ENCODE measurements at places on chromosomes 1 and 21.

GRCh38 chr1:84208935-84209334 is 64.9 kb downstream of the PRKACB start:
- no peak for DNase-seq

DNA sequence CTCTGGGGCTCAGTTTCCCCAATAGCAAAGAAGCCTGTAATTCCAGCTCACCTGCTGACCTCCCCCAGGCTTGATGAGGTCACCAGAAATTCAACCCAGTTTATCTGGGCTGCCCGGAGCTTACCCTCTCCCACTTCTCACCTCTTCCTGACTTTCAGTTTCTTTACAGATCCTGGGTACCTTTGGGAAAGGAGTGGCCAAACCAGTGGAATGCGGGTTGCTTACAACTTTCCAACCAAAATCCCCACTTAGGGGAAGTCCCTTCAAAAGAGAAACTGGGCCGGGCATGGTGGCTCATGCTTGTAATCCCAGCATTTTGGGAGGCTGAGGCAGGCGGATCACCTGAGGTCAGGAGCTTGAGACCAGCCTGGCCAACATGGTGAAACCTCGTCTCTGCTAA is 5.9 kb upstream of the MARCKSL1 start:
- DNase-seq: no peak

DNA sequence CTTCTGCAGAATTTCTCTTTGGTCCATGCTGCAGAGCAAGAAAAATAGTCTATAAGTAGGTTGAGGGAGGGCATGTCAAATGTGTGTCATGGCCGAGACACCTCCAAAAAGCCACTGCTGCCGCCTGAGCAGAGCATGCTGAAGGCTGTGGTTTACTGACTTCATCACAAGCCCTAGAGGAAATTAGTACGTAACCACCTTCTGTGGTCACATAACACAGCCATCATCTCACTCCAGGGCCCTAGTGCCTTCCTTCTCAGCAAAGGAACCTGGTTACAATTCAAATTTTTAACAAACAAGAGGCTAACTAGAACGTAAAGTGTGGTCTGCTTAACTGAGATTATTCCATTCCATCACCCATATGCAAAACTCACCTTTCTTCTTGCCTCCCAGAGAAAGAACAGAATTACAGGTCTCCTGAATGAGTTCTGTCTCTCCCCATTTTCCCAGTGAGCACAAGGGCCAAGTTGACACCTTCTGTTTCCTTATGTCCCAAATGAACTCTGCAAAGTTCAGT is at the start of gene PTPN22:
Gene PTPN22, minus strand, starts transcription at position 116 of the 517 bp plus-strand sequence.
- peak; percentile 60 for DNase-seq

DNA sequence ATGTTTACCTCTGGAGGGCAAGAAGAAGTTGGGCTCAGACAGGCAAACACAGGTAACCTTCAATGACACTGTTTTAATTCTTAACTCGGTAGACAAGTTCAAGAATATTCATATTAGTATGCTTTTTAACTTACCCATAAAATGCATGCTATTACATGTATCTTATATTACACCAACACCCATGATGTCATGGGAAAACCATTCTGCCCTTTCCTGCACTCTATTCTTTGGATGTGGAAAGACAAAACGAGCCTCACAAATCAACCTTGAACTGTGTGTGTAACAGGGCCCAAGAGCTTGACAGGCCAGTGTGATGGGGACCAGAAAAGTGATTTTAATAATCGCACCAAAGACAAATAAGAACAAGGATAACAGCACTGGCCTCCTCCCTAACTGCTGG is 22.6 kb upstream of the RAP1GAP start:
- no peak for DNase-seq

GRCh38 chr21:32206631-32207405 is 72.0 kb downstream of the MIS18A start:
- no peak for DNase-seq

DNA sequence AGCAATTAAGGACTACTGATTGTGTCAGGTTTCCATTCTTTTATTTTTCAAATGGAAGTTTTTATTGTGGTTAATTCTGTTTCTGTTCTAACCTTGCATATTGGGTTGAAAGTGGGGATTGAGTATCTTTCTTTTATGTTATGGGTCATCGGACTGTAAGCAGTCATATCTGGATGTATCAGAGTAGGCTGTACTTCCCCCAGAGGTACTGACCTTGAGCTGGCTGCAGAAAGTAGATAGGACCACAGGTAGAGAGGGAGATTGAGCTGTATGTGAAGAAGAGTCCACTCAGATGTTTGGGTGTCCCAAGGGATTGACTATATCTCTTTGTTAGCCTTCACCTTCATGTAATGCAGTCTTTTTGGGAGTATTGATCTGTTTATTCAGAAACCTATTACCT is 20.5 kb upstream of the ALG14 start:
- no peak for DNase-seq

DNA sequence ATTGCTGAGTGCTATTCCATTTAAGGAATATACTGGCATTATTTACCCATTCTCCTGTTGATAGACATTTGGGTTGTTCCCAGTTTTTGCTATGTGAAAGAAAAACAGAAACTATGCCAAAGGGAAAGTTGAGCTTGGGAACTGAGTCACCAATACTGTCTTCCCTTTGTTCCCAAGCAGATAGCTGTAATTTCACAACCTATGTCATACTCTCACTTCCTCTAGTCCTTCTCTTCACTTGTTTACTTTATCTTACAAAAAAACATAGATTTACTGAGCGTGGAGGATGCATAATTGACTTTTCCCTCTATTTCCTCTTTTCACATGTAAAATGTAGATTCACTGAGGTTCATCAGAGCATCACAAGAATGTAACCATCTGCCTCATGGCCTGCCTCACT is 32.4 kb upstream of the PGBD5 start:
- DNase-seq: no peak

- no peak for DNase-seq
Observed at GRCh38 chr1:70963374-70963773, 84.2 kb downstream of the PTGER3 start.

DNA sequence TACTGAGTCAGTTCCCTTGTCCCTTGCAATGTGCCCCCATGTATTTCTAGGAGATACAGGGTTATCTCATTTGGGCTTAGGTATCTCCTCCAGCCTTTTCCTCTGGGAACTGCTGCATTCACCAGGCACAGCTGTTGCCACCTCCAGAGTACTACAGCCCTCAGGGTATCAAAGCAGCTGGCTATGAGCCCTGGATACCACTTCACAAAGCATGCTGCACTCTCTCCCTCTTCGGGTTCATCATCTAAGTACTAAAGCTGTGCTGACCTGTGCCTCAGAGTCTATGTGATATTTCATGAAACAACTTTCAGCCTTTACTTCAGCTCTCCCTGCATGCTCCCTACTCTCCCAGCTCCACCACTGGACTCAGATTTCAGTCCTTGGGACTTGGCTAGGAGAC is 62.3 kb downstream of the CCDC185 start:
- no peak for DNase-seq

- DNase-seq: no peak
Observed at GRCh38 chr1:198171667-198172540, 15.1 kb downstream of the NEK7 start.

- no peak for DNase-seq
Observed at GRCh38 chr21:31191553-31191952, 152.5 kb downstream of the TIAM1 start.

DNA sequence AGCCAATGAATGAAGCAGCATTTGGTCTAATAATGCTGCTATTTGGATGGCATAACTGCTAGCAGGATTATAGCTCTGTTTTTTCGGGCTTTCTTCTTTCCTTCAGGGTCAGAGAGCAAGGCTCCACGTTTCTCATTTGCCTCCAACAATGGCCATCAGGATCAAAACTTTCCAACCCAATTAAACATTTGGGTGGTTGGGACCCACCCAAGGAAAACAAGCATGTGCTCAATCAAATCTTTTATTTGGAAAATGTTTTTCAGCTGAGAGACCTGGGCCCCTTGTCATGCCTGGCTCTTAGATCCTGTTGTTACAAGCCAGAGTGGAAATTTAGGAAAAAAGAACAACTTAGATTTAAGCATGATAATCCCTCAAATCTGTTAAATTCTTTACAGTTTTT is 373.1 kb upstream of the USP24 start:
- DNase-seq: no peak

GRCh38 chr1:156881663-156882062 is 11.9 kb upstream of the PEAR1 start:
- no peak for DNase-seq

- no peak for DNase-seq
Observed at GRCh38 chr1:221998186-221998612, 256.3 kb upstream of the DUSP10 start.

DNA sequence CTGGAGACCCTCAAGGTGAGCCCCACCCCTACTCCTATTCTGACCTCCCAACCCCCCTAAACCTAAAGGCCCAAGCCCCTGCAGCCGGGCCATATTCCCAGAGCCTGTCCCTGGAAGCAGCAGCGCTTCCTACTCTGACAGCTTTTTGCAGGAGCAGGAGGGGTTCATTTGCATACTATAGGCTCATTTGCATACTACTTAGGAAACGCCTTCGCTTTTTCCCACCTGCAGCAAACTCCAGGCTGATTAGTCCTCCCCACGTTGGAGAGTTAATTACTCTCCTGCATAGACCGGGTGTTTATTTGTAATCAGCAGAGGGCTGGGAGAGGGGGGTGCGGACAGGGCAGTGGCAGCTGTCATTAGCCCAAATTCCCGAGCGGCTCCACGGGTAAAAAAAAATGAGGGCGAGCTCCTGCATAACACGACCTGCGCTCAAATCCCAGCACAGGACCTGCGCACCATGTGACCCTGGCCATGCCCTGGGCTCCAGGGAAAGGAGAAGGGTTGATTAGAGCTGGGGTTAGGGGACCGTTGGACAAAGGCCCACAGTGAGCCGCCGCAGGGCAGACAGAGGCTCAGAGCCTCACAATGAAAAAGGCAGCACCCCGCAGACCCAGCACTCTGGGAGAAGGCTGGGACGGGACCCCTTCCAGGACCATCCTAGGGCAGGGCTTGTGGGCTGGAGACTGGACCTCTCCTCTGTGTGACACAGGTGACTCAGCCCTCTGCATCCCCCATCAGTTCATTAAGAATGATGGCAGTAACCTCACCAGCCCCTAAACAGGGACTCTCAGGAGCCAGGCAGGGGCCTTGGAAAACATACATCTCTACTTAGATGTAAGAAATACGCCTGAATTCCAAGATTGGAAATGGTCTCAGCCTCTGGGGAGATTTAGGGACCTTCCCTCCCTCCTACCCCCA is 9.9 kb upstream of the C1QA start:
- DNase-seq: no peak

GRCh38 chr1:60573726-60574409 is 500.3 kb upstream of the C1orf87 start:
- DNase-seq: no peak

GRCh38 chr1:212491454-212491853 is 58.7 kb downstream of the NENF start:
- no peak for DNase-seq

GRCh38 chr21:44332383-44332782 is 6.8 kb downstream of the CFAP410 start:
- DNase-seq: no peak

DNA sequence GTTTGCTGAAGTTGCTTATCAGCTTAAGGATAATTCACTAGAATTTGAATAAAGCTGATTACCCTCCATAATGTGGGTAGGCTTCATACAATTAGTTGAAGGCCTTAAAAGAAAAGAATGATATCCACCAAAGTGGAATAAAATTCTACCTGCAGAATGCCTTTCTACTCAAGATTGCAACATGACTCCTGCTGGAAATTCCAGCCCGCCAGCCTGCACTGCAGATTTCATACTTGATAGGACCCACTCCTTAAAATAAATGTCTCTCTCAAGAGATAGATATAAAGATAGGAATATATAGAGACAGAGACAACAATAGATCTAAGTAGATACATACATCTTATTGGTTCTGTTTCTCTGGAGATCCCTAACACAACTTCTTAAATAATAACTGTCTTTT is 23.7 kb upstream of the INSL5 start:
- DNase-seq: no peak

GRCh38 chr1:183901748-183902330 is 96.9 kb downstream of the RGL1 start:
- DNase-seq: no peak

DNA sequence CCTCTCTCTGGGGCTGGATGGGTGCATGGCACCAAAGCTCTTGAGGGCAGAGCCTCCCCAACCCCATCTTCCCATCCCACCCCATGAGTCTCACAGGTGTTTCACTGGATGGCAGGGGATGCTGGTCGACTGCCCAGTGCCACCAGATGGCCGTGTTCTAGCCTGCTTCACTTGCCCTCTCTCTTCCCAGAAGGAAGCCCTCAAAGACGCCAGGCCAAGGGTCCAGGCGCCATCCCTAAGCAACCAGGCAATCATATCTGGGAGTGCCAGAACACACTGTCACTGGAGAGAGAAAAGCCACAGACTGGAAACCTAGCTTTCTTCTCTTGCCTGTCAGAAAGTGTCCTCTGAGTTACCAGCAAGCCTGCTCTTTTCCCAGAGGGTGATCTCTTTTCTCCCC is 26.7 kb downstream of the PIGM start:
- DNase-seq: no peak

GRCh38 chr21:31938330-31939301 is 65.8 kb downstream of the HUNK start:
- DNase-seq: no peak

- no peak for DNase-seq
Observed at GRCh38 chr21:28268685-28269084, 724.0 kb downstream of the LTN1 start.

DNA sequence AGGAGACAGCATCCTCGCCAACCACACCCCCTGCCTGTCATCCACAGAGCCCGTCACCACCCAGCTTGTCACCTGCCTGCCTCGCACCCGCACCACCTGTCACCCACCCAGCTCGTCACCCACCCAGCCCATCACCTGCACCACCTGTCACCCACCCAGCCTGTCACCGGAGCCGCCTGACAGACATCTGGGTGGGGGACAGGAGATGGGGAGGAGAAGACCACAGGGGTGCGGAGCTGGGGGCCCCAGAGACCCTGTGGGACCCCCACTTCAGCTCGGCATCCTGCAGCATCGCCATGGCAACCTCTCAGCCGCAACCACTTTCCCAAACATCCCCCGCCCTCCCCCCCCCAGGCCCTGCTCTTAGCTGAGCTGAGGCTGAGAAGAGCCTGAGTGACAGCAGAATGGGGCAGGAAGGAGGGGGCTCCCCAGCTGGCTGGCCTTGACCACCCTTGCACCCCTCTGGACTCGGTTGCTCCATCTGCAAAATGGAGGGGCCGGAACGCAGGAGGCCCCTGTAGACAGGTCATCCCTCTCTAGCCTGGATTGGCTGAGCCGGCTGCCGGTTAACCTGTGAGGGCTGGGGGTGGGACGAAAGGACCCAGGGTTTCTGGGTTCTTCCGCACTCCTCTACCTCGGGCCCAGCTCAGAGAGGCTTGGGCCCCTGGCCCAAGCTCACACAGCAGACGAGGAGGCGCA is 11.6 kb downstream of the AHDC1 start:
- DNase-seq: no peak
